ENCODE measurements at places on chromosomes 12 and 14. TPM values are rescaled to one million over a fixed set of nuclear protein-coding genes. Genes with fewer than 3 reads are reported as not detected.

The TOMM20L gene
- not detected for total RNA-seq

The IL23A gene
- not detected for total RNA-seq

The PPP1R1A gene
- not detected for total RNA-seq

The GALNT4 gene
- 9.0 TPM for total RNA-seq

The HOXC12 gene
- not detected for total RNA-seq

The NRXN3 gene
- total RNA-seq = 4.8 TPM

The CPNE6 gene
- total RNA-seq = not detected

The ESRRB gene
- not detected for total RNA-seq

The RAB21 gene
- 30.8 TPM for total RNA-seq

The DEPDC4 gene
- 0.72 TPM for total RNA-seq

The PTPRB gene
- 6.5 TPM for total RNA-seq

The GSG1 gene
- 2.5 TPM for total RNA-seq

The KRT2 gene
- total RNA-seq = not detected

The DPY19L2 gene
- total RNA-seq = 0.90 TPM

The MYO1H gene
- total RNA-seq = not detected

The HOXC13 gene
- total RNA-seq = not detected

The CNIH1 gene
- 244 TPM for total RNA-seq

The OTUB2 gene
- 2.2 TPM for total RNA-seq

The EFCAB11 gene
- 2.2 TPM for total RNA-seq

The TMPRSS12 gene
- not detected for total RNA-seq

The KLHDC1 gene
- 0.90 TPM for total RNA-seq
